GM12891 (cell line): ENCODE measurements at places on chromosomes 12 and 14.
A peak's percentile ranks its signal among the peaks of the same experiment; 100 is the strongest.

- DNase-seq, result no peak
Observed at GRCh38 chr14:26394150-26394810, 203.6 kb downstream of the NOVA1 start.

GRCh38 chr12:132529906-132530305 is 40.0 kb downstream of the FBRSL1 start:
- DNase-seq, result no peak

DNA sequence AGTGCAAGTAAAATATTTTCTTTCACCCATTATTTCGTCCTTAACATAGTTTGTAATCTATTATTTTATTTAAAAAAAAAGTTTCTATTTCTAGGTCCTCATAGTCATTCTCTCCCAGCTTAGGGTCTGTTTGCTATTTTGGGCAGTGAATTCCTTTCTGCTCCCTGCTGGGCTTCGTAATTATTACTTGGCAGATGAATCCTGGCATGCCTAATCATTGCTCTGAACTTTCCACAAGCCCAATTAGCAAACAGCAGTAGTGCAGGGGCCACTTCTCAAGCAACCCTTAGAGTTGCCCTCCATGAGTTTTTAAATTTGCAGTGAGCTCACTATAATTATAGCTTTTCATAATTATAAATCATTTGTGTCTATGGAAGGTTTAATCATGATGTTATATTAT is 1378.3 kb upstream of the SEL1L start:
- DNase-seq, result no peak

DNA sequence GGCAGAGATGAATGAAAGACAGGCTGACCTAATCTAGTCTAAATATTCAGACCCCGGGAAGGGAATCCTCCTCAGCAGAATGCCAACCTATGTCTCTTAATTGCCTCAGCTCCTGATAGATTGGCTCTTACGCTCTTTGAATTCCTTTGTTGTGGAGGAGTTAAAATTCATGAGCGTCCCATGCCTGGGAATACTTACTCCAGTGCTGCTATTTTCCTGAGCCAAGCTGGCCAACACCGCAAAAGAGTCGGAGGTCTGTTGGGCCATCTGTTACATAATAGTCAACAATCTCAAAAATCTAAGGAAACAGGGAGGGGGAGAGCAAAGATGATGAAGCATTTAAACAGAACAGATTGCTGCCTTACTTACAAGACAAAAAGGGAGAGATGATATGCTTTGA is 182.8 kb downstream of the ASCL1 start:
- DNase-seq, result no peak

DNA sequence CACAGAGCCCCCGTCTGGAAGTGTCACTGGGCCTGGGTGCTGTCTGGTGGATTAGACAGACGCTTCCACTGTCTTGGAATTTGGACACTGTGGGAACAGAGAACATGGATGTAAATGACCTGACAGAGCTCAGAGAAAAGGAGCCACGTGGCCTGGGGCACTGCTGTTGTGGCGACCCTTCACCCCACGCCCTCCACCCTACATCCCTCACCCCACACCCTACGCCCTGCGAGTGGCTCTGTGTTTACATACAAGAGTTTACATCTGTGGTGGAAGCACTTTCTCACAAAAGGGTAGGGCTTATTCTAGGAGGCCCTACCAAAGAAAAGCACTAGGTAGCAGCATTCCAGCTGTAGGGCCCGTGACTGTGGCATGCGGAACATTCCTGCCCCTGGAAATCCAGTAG is 47.7 kb downstream of the B4GALNT3 start:
- no peak for DNase-seq

DNA sequence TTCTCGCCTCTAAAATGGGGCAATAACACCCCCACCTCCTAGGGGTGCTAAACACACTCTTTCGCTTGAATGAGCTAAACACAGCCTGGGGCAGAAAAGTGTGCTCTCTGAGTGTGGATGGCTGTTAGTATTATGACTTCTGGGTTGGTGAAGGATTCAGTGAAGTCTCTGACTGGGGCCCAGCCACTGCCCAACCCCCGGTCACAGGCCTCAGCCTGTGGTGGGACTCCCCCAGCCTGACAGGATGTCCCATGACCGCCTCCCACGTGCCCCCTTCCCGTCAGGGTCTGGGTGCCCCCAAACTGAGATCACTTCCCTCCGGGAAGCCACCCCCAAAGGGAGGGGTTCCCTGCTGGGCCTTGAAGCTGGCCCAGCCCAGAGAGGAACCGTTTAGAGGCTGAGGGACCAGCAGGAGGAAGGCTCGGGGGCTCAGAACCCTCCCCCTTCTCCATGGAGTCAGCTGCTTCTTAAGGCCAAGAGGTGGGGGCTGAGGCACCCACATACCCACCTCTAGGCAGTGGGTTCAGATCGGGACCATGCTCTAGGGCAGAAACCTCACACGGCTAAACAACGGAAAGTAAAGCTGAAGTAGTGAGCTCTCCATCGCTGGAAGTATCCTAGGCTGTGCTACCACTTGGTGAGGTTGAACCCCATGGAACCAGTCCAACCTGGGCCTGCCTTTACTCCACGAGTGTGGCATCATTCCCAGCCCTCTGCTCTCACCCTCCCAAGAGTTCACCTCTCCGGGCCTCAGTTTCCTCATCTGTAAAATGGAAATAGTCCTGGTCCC is 13.8 kb downstream of the DTX1 start:
- peak; percentile 59 for DNase-seq

- DNase-seq, result no peak
Observed at GRCh38 chr12:111203969-111204368, 164.9 kb downstream of the PHETA1 start.

DNA sequence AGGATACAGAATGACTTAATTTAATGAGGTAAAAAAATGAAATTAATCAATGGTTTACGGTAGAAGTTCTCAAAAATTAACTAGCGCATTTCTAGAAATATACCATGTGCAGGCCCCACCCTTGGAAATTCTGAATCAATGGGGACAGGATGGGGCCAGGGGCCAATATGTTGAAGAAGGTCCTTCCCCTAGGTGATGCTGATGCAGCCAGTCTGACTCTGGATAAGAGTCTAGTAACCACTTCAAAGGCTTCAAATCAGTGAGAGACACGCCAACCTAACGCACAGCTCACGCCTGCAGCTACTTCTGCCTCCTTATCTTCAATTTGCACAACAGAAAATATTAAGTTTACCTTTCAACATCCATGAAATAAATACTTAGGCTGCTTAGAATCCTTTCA is 14.9 kb downstream of the GIT2 start:
- no peak for DNase-seq

DNA sequence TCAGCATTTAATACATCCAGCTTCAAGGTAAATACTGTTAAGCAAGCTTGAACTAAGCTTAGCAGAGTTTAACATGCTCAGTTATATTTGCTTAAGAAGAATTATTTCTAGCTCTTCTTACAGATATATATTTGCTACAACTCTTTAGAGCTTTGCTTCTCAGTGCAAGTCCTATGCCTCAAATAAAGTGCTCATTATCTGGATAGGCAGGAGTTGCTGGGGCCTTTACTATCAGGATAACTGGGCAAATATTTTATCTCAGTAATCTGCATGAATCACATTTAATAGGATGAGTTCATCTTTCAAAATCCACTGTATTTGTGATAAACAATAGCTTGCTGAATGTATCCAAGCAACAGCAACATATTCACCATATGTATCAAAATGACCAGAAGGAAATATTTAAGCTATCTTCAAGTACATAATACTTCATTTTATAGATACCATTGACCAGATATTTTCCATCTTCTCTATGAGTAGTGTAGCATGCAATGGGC is 187.6 kb downstream of the NOVA1 start:
- no peak for DNase-seq

- DNase-seq, result no peak
Observed at GRCh38 chr12:43357141-43357540, 194.9 kb downstream of the ADAMTS20 start.

DNA sequence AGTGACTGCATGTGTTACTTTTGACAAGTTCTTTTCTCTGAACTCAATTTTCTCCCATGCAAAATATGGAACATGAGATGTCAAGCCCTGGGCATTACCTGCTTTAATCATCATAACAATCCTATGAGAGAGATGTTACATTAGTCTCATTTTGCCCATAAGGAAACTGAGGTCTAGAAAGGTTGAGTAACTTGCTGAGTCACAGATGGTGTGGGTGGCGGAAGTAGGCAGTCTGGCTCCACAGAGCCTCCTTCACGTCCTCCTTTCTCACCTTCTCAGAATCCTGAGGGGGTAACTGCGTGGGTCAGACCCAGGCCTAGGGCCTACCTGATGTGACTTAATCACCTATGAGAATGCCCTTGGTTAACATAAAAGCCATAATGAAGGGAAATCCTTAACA is 50.7 kb downstream of the TMTC1 start:
- no peak for DNase-seq

DNA sequence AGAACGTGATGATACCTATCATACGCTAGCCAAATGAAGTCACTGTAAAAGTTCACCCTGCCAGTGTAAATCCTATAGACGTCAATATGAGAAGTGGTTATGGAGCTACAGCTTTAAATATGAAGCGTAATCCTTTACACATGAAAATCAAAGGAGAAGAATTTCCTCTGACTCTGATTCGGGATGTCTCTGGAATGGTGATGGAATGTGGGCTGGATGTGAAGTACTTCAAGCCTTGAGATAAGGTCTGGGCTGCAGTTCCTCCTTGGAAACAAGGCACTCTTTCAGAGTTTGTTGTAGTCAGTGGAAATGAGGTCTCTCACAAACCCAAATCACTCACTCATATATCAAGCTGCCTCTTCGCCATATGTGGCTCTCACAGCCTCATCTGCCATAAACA is 53.1 kb upstream of the NAP1L1 start:
- no peak for DNase-seq

DNA sequence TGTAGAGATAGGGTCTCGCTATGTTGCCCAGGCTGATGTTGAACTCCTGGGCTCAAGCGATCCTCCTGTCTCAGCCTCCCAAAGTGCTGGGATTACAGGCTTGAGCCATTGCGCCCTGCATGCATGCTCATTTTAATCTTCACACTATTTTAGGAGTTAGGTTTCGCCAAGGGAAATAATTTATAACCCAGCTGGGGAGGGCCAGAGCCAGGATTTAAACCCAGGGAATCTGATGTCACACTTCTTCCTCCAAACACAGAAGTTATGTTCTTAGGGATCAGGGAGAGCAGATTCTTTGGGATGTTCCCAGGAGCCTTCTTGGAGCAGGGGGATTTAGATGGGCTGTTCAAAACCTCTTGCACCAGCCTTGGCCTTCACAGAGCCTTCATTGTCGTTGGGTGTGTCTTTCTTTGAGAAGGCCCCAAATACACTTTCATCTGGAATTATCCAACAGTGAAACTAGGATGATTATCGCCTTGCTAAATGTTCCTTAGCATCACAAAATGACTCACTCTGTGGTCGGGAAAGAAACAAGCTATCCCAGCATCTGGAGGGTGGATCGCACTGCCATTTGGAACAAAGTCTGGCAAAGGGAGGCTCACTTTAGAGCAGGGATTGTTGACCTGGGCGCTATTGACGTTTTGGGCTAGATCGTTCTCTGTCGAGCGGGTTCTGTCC is 8.2 kb upstream of the PPP1CC start:
- DNase-seq, result no peak

GRCh38 chr14:74142523-74142922 is 57.8 kb downstream of the LIN52 start:
- DNase-seq, result no peak

GRCh38 chr12:88889326-88890110 is 309.2 kb upstream of the KITLG start:
- DNase-seq, result no peak

DNA sequence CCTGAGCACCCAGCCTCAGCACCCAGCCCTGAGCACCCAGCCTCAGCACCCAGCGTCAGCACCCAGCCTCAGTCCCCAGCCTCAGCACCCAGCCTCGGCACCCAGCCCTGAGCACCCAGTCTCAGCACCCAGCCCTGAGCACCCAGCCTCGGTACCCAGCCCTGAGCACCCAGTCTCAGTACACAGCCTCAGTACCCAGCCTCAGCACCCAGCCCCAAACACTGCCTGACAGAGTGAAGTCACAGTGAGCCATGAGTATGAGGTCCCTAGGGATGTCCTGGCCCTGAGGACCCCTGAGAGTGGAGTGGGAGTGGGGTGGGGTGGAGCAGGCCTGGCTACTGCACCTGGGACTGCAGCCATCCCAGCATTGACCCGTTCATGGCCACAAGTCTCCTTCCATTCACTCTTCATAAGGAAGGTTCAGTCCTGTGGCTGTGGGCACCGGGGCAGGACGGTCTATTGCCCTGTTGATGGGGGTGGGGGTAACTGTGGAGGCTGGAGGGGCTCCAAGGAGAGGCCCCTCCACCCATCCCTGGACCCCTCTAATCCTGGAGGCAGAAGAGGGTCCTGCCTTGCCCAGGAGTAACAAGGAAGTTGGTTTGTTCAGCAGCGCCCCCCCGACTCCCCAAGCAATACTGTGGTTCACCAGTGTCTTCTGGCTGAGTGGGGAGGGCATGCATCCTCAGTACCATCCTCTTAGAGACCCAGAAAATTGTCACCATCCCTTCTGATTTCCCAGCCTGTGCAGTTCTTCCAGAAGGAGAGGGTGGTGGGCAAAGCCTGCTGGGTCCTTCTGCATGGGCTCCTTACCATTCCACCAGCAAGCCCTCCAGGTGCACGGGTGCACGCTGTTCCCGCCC is 140.5 kb downstream of the ADGRD1 start:
- DNase-seq, result no peak

DNA sequence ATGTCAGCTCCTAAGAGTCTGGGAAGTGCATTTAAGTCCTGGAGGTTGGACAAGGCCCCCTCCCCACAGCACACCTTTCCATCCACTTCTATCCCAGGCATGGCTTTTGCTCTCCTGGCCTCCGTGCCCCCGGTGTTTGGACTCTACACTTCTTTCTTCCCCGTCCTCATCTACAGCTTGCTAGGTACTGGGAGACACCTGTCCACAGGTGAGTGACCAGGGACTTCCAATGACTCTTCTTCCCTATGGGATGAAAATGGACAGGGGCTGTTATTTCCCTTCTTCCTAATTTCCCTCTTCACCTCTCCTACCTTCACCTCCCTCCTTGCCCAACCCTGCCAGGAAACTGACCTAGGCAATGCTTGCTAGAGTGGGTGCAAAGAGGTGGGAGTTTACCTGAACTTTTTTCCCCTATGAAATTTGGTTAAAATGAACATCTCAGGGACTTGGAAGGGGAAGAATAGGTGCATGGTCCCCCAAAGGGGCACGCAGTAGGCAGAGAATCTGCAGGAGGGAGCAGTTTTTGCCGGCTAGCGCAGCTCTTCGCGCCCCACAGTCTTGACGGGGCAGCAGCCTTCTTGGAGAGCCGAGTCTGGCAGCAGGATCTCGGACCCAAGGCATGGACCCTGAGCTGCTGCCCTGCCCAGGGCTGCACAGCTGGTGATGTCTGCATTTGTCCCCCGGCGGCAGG is 9.2 kb downstream of the ARHGEF25 start:
- no peak for DNase-seq

GRCh38 chr12:68913682-68914081 is 19.3 kb downstream of the CPM start:
- no peak for DNase-seq
